ENCODE measurements at places on chromosomes 16 and 17.

DNA sequence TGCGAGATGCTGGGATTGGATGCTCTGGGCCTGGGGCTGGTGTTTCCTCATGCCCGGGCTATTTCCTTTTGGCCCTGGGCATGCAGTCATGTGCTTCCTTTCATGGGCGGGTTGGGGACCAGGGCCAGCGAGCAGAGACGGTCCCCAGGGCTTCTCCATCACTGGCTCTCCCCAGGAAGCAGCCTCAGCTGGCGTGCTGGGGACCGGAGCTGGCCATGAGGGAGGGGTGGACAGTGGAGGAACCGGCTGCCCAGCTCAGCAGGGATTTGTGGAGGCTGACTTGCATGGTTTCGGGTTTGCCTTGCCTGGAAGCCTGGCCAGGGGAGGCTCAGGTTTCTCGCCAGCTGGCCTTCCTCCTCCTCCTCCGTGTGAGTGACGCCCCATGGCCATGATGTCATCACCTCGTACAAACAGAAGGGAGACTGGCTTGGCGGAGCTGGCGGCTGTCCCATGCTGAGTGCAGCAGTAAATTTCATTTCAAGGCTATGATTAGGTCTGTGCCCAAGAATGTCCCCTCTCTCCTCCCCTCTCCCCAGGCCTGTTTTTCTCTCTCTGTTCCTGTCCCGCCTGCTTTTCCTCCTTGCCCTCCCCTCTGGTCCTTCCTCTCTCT is 8.9 kb upstream of the TIMP2 start:
- DNase-seq: no peak

DNA sequence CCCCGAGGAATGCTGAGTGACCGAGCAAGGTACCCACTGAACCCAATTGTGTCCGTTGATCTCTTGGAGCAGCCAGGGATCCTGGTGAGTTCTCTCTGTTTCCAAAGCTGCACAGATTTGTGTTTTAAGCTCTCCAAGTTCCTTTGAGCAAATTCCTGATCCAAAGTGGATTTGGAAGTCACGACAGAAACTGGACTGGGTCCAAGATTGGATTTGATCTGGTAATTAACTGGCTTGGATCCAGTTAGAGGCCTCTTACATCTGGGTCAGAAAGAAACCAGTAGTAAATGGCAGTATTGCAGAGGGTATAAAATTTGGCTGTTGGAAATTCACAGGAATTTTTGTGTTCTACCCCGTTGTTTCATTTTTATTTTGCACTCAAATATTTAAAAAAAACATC is 119.5 kb downstream of the PMP22 start:
- DNase-seq: no peak

DNA sequence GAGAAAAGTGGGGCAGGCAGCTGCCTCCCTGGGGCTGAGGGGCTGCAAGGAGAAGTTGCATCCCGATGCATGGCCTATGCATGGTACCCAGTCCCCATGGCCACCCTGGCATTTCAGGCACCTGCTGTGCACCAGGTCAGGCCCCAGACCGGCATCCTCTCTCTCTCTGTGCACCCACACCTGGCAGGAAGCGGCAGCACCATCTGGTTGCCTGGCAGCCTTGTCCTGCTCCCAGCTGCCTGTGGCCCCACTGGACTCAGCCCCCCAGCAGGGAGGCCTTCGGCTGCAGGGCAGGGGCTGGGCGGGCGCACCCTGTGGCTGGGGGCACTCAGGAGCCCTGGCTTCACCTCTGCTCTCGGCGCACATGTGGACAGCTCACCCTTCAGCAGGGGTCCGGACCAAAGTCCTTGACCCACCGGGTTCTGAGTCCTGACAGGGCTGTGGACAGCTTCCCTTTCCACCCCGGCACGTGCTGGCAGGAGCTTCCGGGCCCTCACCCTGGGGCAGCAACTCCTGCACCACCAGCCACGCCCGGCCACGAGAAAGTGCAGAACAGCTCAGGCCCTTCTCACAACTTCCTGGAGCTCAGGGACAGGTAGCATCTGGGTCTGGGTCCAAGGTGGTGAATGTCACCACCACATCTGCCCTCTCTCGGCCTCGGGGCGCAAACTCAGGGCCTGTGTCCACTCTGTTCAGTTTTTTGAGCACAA is 36.7 kb downstream of the CTU2 start:
- no peak for DNase-seq

GRCh38 chr17:42116705-42117396 is 4.3 kb downstream of the KAT2A start:
- peak; percentile 68 for DNase-seq

GRCh38 chr17:75843577-75844529 is at the start of gene UNC13D:
Gene UNC13D, minus strand, starts transcription at chr17:75844404. Its CDS starts 67 bp downstream, at chr17:75844337.
- no peak for DNase-seq

DNA sequence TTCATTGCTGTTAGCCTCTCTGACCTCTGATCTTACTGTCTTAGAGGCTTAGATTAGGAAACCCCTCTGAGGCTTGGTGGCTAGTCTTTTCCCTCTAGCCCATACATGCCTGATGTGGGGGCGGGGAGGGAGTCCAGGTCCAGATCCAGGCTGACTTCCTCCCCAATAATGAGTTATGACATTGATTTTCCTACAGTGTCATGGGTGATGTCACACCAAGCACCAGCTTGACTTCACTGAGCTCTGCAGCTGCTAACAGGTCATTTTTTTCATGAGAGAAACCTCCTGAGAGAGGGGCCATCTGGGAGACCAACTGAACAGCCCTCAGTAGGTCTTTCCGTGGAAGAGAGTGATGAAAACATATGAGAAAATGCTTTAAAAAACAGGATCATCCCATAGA is 180.2 kb upstream of the N4BP1 start:
- DNase-seq: no peak

DNA sequence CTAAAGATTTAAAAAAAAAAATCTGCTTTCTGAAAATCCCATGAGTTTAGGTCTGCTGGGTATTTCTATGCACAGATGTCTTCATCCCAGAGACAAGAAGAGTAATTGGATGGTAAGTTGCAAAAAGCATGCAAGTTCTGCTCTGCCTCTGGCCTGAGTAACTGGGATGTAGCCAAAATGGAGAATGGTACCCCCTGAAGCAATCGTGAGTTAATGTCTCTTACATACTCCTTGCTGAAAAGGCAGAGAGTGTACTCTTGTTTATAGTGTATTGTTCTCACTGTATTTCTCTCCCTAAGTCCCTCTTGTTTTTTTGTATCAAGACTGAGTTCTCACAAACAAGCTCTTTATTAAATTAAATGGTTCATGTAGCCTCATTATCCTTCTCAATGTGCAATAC is 259.0 kb downstream of the IRX3 start:
- DNase-seq: no peak

DNA sequence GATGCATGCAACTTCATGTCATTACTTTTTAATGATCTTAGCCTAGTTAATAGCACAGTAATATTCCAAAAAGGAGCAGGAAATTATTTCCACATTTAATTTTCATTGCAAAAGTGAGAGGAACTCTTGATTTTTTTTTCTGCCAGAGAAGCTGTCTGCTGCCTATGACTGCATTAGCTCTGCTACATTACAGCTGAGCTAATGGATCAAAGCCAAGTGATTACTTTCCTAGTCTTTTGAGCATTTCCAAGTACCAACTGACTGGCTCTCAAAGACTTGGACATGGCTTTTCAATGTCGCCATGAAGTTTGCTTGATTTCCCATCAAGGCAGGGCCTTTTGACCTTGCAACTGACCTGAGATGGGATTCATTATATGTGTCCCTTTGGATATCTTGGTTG is 356.6 kb upstream of the XYLT1 start:
- DNase-seq: no peak

- DNase-seq: no peak
Measured at GRCh38 chr16:12815361-12815760, 11.7 kb upstream of the CPPED1 start.

DNA sequence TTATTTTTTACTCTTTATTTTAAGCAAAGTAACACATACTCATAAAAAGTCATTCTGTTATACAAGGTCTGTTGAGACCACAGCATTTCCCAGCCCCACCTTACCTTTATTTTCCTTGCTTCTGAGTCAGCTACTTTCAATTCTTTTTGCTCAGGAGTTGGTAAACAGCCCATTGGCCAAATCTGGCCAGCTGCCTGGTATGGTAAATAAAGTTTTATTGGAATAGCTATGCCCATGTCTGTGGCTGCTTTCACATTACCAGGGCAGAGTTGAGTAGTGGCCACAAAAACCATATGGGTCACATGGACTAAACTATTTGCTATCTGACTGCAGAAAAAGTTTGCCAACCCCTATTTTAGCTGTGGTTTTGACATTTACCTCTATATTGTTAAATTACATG is 3.4 kb upstream of the NSRP1 start:
- DNase-seq: no peak

- DNase-seq: no peak
Measured at GRCh38 chr17:74011966-74012365, 191.5 kb upstream of the RPL38 start.

GRCh38 chr17:72615627-72615991 is 476.9 kb downstream of the SLC39A11 start:
- DNase-seq: no peak

DNA sequence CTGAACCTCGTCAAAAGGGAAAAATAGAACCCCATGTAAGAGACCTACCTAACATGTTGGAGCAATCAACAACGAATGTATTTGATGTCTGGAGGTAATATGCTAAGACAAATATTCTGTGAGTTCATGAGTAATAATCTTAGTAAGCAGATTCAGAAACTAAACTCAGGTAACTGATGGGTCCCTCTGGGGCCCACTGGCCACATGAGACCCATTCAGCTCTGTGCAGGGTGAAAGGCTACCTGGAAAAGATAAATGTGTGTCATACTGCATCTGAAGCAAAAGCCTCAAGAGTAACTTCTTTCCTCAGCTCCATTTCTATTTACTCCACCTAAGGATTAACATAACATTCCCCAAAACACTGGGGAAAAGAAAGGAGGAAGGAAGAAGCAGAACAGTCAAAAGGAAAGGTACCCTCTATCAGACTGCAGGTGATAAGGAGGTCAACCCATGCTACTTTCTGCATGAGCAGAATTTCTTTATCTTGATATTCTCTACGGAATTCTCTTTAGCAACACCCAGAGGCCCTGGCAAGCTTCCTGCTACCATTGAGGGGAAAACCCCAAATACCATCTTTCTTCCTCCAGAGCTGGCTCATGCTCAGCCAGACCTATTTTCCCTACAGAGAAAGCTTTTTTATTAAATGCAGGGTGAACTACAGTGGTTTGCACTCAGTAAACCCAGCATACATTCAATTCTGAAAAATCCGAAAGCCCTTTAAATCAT is 37.7 kb upstream of the ABCA6 start:
- DNase-seq: no peak

DNA sequence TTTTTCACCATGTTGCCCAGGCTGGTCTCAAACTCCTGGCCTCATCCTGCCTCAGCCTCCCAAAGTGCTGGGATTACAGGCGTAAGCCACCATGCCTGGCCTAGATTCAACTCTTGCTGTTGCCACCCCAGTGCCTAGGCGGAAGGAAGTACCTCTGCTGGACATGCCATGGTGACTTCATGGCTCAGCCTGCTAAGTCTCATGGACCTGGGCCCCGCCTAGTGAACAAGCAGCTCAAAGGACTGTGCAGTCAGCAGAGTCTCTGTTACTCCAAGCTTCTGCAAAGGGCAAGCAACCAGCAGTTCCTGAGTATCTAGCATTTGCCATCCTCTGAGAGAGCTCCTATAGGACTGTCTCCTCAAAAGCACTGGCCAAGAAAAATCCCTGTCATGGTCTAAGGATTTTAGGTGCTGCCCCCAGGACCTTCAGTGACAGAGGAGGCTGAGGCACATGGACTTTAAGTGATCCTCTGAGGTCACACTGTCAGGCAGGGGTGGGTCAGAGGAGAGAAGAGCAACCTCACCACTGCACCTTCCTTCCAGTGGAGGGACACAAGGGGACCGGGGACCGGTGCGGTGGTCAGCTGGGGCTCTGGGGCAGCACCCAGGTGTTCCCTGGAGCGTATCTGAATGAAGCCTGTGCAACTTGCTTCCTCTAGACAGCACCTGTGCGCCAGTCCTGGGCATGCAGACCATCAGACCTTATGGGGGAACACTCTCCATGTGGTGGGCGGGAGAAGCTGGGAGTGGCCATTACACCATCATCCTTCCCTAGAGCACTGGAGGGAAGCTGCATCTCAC is 71.3 kb downstream of the IL21R start:
- no peak for DNase-seq

GRCh38 chr17:46038414-46038813 is 39.4 kb downstream of the STH start:
- DNase-seq: no peak

GRCh38 chr17:31480904-31481782 is 89.7 kb downstream of the RAB11FIP4 start:
- no peak for DNase-seq

- no peak for DNase-seq
Measured at GRCh38 chr16:11314309-11314894, 30.9 kb upstream of the RMI2 start.

DNA sequence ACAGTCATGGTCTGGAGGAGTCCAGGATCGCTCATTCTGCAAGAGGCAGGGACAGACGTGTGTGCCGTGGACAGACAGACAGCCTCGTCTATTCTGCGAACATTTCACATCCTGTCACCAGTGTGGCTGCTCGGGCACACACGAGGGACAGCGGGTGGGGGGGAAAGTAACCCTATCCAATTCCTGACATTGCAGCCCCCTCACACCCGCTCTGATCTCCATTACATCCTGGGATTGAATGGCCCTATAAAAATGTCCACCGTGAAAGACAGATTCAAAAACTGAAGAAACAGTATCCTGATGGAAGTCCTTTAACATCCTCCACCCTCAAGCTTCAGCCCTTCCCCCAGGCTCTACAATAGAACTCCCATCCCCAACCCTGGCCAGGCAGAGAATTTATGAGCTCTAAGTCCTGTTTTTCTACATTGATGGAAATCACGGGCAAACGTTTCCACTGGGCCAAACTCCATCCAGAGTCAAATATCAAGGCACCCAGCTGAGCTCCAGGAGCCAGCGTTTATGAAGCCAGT is 39.4 kb downstream of the HS3ST3A1 start:
- DNase-seq: no peak

- DNase-seq: no peak
Measured at GRCh38 chr17:67212714-67213417, 32.1 kb downstream of the HELZ start.

GRCh38 chr17:21774263-21774662 is 81.9 kb downstream of the KCNJ18 start:
- no peak for DNase-seq

- no peak for DNase-seq
Measured at GRCh38 chr16:21157632-21158031, 842 bp upstream of the LDAF1 start.

- no peak for DNase-seq
Measured at GRCh38 chr16:9134306-9134705, 42.9 kb downstream of the HAPSTR1 start.

Measured in stimulated activated CD8-positive, alpha-beta memory T cell treated with anti-CD3 and anti-CD28 coated beads, Interleukin-2, amount 100 ng/mL, for 1 hour (primary cell).